Vagina (tissue), 2 donors: ENCODE measurements at places on chromosomes 7 and 10. TPM values are rescaled to one million over a fixed set of nuclear protein-coding genes. Genes with fewer than 3 reads are reported as not detected.

GRCh38 chr10:97593421-97593820 is 3.9 kb downstream of the C10orf62 start:
- DNase-seq = no peak

DNA sequence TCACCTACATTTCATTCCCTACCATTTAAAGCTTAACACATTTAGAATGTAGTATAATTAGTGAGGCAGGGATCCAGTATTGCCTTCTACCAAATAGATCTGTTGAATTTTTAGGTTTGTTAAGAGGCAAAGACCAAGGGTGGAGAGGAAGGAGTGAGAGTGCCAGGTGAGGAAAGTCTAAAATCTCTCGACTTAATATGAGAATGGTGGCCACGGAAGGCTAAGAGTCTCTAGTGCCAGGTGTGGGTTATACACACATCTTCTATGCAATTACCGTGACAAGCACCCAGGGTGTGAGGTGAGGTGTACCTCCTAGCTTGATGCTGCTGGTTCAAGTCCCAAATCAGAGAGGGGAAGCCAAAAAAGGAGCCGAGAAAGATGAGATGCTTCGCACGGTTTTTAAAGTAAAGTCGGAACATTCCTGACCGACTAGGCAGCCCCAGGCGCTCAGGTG is 439 bp downstream of the IQUB start:
- no peak for DNase-seq

- DNase-seq = peak; percentile 89
These were observed 178.0 kb downstream of the JCAD start for GRCh38 chr10:29881336-29881771.

Gene TMEM60
- total RNA-seq = 13.5 TPM

Gene PHYHIPL
- total RNA-seq = 2.0 TPM
